Activated T-cell treated with anti-CD3 and anti-CD28 coated beads, Interleukin-2, amount 50 U/mL, for 24 hours (primary cell): ENCODE measurements at places on chromosomes 16 and 17.

- no peak overlapping the region for H3K4me3 ChIP-seq
- no peaks in the 10 kb centered on the region for H3K27me3 ChIP-seq
- peaks cover 11% of the 10 kb centered on the region for H3K36me3 ChIP-seq
- no peak overlapping the region for H3K27ac ChIP-seq
These were observed 11.9 kb downstream of the GSE1 start for GRCh38 chr16:85625053-85625452.

DNA sequence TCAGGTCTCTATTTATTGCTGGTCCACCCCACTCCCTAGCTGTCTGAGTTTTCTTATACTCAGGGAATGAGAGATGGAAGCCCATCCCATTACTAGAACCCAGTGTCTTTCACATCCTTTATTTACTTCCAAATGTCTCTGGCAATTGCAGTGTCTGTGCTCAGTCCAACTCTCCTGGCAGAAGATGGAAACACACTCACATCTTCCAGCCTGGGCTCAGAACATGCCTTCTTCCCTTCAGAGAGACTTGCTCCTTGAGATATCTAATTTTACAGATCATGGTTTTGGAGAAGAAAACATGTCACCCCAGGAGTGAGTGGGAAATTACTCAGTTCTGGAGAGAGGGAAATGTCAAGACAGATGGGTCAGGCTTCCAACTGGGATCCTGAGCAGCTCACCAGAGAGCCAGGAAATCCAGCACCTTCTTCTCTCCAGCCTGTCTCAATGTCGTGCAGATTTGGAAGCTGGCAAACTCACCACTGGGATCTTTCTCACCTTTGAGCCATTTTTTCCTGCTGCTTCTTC lies 494.4 kb downstream of the HS3ST4 start:
- no peak overlapping the region for H3K27ac ChIP-seq
- H3K36me3 ChIP-seq, result no peaks in the 10 kb centered on the region
- DNase-seq, result no peak
- no peak overlapping the region for H3K4me3 ChIP-seq

GRCh38 chr16:48235556-48236136 lies 8.5 kb upstream of the LONP2 start:
- no peaks in the 10 kb centered on the region for H3K36me3 ChIP-seq
- H3K4me3 ChIP-seq, result no peak overlapping the region
- DNase-seq, result no peak
- H3K4me1 ChIP-seq, result peaks cover 24% of the 10 kb centered on the region
- no peaks in the 10 kb centered on the region for H3K27me3 ChIP-seq

DNA sequence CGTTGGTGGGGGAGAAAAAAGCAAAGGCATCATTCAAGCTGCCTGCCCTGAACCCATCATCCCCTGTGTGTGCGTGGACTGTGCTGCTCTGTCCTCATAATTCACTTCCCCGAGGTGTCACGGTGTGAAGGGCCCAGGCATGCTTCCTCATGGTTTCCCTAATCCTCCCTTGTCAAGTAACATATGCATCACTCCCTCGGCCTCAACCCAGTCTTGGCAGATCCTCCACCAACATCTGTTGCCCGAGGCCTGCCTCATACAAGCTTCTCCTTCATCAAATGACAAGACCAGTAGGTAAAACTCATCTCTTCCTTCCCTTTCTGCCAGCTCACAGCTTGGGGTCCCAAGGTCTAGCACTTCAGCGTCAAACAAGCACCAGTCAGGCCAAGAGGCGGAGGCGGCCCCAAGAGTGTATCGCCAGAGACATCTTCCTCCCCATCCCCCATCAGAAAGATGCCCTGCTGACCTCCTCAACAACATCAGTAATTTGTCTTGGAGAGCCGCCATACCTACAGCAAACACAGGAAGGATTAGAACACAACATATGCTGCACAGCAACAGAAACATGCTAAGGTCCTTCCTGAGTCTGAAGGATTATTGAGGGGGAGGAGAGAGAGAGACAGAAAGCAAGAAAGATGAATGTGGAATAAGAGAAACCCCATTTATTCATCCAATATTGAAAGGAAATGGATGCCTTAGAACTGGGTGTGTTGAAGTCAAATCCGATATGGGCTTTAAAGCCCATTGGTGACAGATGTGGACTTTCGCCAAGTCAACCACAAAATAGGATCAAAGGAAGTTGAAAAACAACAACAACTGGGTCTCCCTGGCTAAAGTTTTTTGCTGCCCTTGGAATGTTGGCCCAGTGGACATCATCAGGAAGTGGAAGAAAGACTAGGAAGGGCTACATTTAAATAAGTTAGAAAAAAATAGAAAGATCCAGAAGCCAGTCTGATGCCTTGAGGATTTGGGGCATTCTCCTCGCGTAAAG lies 38.4 kb downstream of the SOX9 start:
- H3K27me3 ChIP-seq, result no peaks in the 10 kb centered on the region
- no peaks in the 10 kb centered on the region for H3K36me3 ChIP-seq
- H3K4me3 ChIP-seq, result no peak overlapping the region
- H3K27ac ChIP-seq, result no peak overlapping the region

GRCh38 chr17:44002141-44002848 lies 2.1 kb upstream of the NAGS start:
- no peak for DNase-seq
- H3K27ac ChIP-seq, result no peak overlapping the region
- H3K4me1 ChIP-seq, result peaks cover 12% of the 10 kb centered on the region
- H3K4me3 ChIP-seq, result no peak overlapping the region

- peaks cover 5% of the 10 kb centered on the region for H3K27me3 ChIP-seq
- no peak for DNase-seq
These were observed 22.4 kb upstream of the CA4 start for GRCh38 chr17:60127068-60128064.

DNA sequence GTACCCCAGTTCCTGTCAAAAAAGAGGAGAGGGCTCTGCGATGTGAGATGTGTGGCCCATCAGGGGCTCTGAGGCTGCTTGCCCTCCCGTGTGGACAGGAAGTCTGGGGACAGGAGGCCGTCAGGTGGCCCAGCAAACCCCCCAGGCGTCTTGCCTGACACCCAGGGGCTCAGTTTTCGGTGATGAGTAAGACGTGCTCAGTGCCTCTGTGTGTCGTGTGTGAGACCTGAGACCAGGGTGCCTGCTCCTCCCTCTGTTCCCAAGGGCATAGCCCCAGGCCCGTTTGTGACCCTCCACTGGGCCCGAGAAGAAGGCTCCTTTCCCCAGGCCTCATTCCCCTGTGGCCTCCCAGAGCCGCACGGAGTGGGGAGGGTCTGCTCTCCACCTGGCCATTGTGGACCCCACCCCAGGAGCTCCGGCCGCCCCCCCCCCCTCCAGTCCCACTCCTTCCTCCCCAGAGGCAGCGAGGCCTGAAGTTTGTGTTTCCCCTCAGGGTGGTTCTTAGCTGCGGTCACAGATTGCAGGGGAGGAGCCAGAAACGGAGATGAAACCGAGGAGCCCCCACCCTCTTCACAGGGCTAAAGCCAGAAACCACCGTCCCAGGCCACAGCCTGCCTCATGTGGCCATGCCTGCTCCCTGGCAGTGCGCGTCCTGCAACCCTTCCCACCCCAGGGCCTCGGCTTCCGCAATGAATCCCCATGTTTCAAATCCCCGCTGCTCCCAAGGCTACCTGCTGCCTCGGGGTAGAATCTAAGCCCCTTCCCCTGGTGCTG lies 4.9 kb upstream of the ACTG1 start:
- H3K4me3 ChIP-seq, result peak overlapping the region; percentile 51
- no peaks in the 10 kb centered on the region for H3K27me3 ChIP-seq
- peaks cover 29% of the 10 kb centered on the region for H3K4me1 ChIP-seq
- peaks cover 17% of the 10 kb centered on the region for H3K36me3 ChIP-seq

DNA sequence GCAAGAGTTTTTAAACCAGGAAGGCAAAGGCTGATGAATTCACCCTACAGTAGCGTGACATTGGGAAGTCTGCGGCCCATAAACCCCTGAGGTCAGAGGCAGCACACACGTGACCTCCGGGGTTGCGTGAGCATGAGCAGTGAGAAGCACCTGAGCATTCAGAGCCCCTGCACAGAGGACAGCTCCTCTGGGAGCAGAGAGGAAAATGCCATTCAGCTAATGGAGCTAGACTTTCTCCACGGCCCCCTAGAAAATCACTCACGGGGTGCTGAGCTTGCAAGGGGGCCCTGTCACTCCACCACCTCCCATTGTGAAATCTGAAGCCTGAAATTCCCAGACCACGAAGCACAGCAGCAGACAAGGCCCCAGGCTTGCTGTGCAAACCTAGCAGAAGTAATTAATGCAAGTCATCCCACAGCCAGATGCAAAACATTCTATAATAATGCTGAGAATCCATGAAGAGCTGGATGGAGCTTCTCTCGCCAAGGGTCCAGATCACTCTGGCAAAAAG lies 114.9 kb upstream of the RCVRN start:
- DNase-seq, result no peak
- no peak overlapping the region for H3K27ac ChIP-seq
- H3K36me3 ChIP-seq, result no peaks in the 10 kb centered on the region
- H3K27me3 ChIP-seq, result no peaks in the 10 kb centered on the region
- no peak overlapping the region for H3K4me3 ChIP-seq

GRCh38 chr17:4949321-4950074 lies 1.2 kb upstream of the PFN1 start:
- peak overlapping the region; percentile 94 for H3K4me3 ChIP-seq
- peaks cover 43% of the 10 kb centered on the region for H3K36me3 ChIP-seq
- peak; percentile 88 for DNase-seq
- H3K27me3 ChIP-seq, result no peaks in the 10 kb centered on the region
- H3K4me1 ChIP-seq, result peaks cover 35% of the 10 kb centered on the region

DNA sequence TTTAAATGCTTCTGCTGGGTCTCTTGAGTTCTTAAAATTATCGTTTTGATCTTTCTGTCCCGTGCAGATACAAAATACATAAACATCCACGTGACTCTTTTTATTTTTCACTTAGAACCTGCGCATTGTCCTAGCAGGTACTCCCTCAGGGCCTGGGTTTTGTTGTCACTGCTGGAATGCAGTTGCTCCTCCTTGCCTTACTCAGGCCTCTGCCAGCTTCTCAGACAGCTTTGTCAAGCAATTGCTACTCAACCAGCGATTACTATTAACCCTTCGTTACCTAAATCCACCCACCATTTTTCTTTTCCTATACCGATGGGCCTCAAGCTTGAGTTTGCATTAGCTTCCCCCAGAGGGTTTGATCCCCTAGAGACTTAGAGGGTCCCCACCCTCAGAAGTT lies 405.9 kb upstream of the RBFOX1 start:
- H3K4me1 ChIP-seq, result no peaks in the 10 kb centered on the region
- no peaks in the 10 kb centered on the region for H3K36me3 ChIP-seq
- no peak for DNase-seq
- no peak overlapping the region for H3K27ac ChIP-seq
- no peak overlapping the region for H3K4me3 ChIP-seq

DNA sequence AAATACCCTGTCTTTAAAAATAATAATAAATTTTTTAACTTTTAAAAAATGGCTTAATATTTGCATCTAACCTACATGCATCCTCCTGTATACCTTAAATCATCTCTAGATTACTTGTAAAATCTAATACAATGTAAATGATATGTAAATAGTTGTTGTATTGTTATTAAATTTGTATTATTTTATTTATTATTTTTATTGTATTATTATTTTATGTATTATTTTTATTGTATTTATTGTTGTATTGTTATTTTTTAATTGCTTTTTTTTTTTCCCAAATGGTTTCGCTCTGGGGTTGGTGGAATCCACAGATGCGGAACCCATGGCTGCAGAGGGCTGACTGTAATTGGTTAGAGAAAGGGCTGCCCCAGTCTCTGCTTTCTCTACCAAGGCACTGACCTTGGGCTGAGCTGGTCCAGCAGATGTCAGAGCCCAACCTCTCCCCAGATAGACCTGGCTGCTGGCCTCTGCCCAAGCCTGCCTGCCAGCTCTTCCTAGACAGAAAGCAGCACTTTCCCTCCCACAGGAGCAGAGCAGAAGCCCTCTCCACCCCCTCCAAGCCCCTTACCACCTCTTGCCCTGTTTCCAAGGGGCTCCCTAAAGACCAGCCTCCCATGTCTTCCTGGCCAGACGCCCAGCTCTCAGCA lies 183.8 kb downstream of the GSG1L start:
- no peak for DNase-seq
- no peaks in the 10 kb centered on the region for H3K4me1 ChIP-seq
- H3K4me3 ChIP-seq, result no peak overlapping the region
- H3K27ac ChIP-seq, result no peak overlapping the region

GRCh38 chr17:20611309-20611708 lies 31.8 kb downstream of the CDRT15L2 start:
- no peaks in the 10 kb centered on the region for H3K27me3 ChIP-seq
- no peak overlapping the region for H3K27ac ChIP-seq
- no peaks in the 10 kb centered on the region for H3K36me3 ChIP-seq
- no peak overlapping the region for H3K4me3 ChIP-seq

DNA sequence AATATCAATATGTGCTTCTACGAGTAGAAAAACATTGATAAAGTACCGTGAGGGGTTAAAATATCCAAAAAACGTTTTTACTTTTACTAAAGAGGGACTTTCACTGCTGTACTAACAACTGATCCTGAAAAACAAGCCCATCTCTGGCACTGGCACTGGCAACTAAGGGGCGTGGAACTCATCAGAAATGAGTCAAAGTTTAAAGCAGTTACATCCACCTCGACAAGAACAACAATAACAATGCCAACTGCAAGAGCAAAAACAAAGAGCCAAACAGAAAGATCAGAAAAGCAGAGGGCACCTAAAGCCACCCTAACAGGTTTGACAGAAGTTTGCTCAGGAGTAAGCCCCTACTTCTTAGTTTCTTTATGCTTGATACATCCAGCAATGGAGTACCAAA lies 13.1 kb downstream of the MBTPS1 start:
- no peaks in the 10 kb centered on the region for H3K27me3 ChIP-seq
- H3K4me1 ChIP-seq, result peaks cover 59% of the 10 kb centered on the region
- no peak overlapping the region for H3K27ac ChIP-seq

GRCh38 chr17:17848311-17849082 lies 11.7 kb upstream of the SREBF1 start:
- no peak for DNase-seq
- peak overlapping the region; percentile 59 for H3K4me3 ChIP-seq
- peaks cover 68% of the 10 kb centered on the region for H3K4me1 ChIP-seq
- H3K36me3 ChIP-seq, result peaks cover 10% of the 10 kb centered on the region
- no peaks in the 10 kb centered on the region for H3K27me3 ChIP-seq
- peak overlapping the region; percentile 96 for H3K27ac ChIP-seq

DNA sequence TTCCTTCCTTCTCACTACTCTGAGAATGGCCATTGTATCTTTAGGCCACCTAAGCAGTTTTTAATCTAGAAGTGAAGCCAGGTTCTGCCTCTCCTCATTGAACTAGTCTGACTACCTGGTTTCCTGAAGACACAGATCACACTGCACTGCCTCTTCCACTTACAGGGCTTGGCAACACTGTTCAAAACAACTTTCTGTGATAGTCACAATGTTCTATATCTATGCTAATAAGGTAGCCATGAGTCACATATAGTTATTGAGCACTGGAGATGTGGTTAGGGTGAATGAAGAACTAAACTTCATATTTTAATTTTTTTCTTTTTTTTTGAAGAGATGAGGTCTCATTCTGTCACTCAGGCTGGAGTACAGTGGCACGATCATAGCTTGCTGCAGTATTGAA lies 26.9 kb downstream of the RND2 start:
- H3K36me3 ChIP-seq, result peaks cover 95% of the 10 kb centered on the region
- no peak overlapping the region for H3K4me3 ChIP-seq
- H3K4me1 ChIP-seq, result no peaks in the 10 kb centered on the region
- DNase-seq, result no peak

DNA sequence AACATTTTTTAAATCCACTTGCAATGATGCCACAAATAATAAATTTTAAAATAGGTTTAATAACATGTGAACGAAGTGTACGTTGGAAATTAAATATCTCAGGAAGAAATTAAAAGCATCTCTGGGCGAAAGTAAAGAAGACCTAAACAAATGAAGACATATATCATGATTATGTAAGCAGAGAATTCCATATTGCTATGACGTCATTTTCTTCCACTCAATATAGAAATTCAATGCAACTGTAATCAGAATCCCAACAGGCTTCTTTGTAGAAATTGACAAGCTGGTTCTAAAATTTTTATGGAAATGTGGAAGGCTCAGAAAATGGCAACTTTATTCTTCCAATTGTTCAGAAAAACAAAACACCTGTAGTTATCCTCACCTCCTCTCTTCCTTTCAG lies 33.8 kb upstream of the RBFOX3 start:
- no peak overlapping the region for H3K4me3 ChIP-seq
- peaks cover 40% of the 10 kb centered on the region for H3K27me3 ChIP-seq
- no peaks in the 10 kb centered on the region for H3K36me3 ChIP-seq
- no peak for DNase-seq
